ENCODE measurements at places on chromosomes 12 and 14. TPM values are rescaled to one million over a fixed set of nuclear protein-coding genes. Genes with fewer than 3 reads are reported as not detected.

The GARIN6 gene
- polyA plus RNA-seq, result not detected

The LTBR gene
- polyA plus RNA-seq, result 52.6 TPM

The ATL1 gene
- 7.9 TPM for polyA plus RNA-seq

The CLEC7A gene
- polyA plus RNA-seq, result 2.5 TPM

The SERPINA12 gene
- 0.30 TPM for polyA plus RNA-seq

The LRP6 gene
- 64.8 TPM for polyA plus RNA-seq

The RNASE13 gene
- 0.40 TPM for polyA plus RNA-seq

The BIN2 gene
- polyA plus RNA-seq, result 2.3 TPM

The TMEM121 gene
- polyA plus RNA-seq, result 6.0 TPM

The KRT74 gene
- polyA plus RNA-seq, result not detected

The FZD10 gene
- polyA plus RNA-seq, result 2.5 TPM

The SLC17A8 gene
- polyA plus RNA-seq, result 0.23 TPM

DNA sequence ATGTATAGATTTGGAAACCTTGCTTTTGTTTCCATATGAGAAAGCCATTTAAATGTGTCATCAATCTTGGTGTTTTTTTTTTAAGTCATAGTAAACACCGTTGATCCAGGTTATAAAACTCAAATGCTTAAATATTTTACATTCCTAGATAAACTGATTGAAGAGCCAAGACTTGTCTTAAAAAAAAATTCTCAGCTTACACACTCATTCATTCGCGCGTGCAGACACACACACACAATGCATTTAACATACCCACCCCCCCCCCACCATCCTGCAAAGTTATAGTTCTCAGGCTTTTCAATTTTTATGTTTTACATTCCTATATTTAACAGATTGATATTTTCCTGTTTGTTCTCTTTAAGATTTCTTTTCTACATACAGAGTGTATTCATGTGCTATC, 536.4 kb downstream of the PRKD1 start:
- no peak for DNase-seq

DNA sequence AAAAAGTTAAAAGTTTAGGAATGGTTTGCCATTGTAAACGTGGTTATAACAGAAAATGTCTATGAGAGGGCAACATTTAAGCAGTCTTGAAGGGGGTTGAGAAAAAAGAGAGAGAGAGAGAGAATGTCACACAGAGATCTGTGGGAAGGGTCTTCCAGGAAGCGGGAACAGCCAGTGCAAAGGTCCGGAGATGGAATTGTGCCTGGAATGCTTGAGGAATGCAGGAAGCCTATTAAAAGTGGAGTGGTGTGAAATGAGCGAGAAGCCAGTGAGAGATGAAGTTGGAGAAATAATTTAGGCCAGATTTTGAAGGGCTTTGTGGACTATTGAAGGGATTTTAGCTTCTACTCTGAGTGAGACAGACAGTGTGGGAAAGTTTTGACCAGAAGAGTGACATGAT, 406.8 kb upstream of the TBX3 start:
- DNase-seq, result no peak

- DNase-seq, result no peak
Observed at GRCh38 chr14:96905065-96905464, 107.9 kb downstream of the VRK1 start.

DNA sequence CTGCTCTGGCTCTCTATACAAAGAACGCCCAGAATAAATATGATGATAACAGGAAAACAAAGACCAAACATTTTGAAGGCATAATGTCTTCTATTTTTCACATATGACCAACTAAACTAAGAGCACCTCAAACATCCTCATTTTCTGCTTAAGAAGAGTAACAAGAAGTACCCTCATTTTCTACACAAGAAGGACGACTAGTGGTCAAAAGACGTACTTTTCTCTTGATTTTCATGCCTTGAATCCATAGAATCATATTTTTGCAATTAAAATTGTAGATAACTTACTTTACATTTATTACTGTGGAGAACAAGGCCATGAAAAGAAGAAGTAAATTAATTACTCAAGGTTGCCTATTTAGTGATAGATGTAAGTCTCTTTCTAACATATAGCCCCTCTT, 358.6 kb downstream of the DUSP6 start:
- peak; percentile 30 for DNase-seq

DNA sequence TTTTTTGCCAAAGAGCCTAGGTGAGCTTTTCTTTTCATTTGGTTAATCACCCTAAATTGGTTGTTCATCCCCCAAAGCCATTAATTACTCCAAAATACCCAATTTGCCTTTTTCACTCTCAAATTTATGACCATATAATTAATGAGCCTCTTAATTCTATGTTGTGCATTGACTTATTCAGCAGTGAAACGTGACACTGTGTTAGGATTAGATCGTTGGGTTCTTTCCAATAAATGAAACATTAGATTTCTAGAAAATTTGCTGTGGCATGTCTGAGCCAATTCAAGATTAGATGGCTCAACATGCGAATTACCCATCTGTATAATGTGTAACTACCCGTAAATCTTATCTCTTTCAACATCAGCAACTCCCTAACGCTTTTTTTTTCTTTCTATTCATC, 273.4 kb downstream of the BMP4 start:
- no peak for DNase-seq

DNA sequence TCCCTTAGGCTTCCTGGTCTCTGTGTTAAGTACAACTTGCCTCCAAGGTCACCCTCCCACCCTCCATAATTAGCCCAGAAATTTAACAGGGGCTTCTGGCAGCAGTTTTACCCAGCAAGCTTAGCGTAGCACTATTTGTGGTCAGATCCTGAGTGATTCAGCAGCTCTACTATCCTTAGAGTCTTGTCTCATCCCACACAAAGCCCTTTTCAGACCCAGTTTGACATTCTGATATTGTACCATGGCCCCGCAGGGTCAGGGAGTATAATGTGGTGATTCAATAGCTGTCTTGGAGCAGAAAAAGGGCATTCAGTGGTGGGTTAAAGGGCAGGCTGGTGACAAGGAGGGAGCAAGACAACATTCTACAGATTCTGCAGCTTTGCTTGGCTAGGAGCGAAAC, 153.8 kb upstream of the DDHD1 start:
- DNase-seq, result peak; percentile 35

GRCh38 chr14:70879448-70879847, 27.8 kb upstream of the PCNX1 start:
- DNase-seq, result no peak

DNA sequence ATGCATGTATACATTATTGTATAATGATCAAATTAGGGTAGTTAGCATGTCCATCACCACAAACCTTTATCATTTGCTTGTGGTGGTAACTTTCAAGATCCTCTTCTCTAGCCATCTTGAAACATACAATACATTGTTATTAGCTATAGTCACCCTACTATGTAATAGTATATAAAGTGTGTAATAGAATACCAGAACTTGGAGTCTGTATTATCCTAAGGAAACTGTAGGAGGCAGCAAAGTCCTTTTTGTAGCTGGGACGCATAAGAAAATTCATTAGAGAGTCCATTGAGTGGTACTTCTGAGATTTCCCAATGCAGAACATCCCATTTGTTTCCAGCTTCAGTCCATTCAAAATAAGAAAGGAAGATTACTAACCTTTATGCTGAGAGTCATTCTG, 325.9 kb upstream of the LRFN5 start:
- no peak for DNase-seq

DNA sequence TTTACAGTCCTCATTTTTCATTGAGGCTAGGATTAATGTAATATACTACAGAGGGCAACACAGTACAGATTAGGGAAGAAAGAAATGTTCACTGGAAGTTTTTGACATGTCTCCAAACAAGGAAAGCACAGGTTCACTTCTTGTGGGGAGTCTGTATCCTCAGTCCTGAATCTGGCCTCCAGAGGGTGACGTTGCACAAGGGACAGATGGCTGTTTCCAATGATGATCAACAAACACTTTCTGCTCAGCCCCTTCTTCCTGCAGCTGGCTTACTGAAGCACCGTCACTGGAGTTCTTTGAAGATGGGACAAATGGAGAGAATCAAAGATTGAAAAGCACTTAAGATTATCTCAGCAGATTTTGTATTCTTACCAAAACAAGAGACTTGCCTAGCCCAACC, 123.3 kb upstream of the OR4E1 start:
- no peak for DNase-seq

GRCh38 chr12:92416385-92416812, 270.8 kb upstream of the BTG1 start:
- DNase-seq, result no peak

GRCh38 chr12:97321621-97322020, 141.0 kb upstream of the RMST start:
- DNase-seq, result no peak

DNA sequence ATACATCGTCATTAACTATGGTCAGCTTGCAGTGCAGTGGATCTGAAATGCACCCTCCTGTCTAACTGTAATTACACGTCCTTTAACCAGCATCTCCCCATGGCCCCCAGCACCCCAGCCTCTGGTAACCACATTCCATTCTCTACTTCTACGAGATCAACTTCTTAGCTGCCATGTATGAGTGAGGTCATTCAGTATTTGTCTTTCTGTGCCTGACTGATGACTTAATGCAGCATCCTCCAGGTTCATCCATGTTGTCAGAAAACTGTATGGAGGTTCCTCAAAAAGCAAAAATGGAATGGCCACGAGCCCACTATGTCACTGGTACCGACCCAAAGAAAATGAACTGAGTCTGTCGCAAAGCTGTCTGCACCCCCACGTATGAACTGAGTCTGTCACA, 107.3 kb downstream of the RIMBP2 start:
- DNase-seq, result no peak

DNA sequence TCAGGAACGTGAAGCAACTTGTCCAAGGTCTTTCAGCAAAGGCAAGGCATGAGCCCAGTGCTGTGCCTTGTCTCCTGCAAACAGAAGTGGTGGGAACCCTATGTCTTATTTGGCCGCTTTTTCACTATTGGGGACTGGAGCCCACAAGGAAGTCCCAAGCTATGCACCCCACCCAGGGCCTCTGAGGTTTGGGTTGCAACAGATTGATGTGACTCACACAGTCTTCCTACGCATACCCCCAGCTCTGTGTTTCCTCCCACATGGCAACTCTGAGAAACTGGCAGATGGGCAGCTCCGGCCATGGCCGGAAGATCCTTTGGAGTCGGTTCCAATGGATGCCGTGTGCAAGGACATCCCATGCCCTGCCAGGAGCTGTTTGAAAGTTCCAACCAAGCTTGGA, 28.3 kb upstream of the CMKLR1 start:
- no peak for DNase-seq

DNA sequence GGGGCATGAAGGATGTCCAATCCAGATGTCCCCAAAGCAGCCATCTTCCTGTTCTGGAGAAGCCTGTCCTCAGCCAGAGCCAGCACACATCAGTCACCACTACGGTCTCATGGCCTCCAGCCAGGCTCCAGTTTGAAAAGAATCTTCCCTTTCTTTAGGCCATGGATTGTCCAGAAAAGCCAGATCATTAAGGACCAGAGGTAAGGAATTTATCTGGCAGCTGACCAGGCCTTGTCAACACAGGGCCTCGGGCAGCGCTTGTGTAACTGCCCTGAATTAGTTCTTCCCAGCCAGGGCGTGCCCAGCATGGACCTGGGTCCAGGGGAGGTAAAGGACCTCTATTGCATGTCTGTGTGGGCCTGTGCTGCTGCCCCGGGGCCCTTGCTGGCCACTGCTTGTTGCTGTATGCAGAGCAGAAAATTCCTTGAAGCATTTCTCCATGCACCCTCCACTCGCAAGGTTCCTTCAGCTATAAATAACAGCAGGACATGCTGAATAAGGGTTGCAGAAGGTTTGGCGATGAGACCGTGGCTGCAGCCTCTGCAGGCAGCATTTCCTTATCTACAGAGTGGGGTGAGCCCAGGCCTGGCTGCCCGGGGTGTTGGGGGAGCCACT, 21.7 kb upstream of the VPS37B start:
- DNase-seq, result no peak

DNA sequence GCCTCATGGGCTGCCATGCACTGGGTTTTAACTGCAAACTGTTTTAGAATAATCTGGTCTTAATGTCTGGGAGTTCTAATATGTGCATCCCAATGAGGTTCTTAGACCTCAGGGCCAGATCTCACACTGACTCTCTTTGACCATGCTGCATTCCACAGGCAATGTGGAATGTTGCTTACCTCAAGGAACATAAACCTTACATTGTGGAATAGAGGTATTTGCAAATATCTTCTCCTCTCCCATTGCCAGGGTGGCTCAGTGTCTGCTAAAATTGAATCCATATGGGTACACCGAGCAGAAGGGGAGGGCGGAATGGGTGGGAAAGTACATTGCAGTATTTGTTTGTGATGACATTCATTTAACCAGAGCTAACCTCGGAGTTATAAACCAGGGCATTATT, 78.6 kb downstream of the CHST11 start:
- DNase-seq, result no peak

GRCh38 chr12:93645702-93646101, 31.5 kb upstream of the CRADD start:
- DNase-seq, result no peak

- DNase-seq, result no peak
Observed at GRCh38 chr14:104787736-104788135, 7.8 kb downstream of the AKT1 start.

DNA sequence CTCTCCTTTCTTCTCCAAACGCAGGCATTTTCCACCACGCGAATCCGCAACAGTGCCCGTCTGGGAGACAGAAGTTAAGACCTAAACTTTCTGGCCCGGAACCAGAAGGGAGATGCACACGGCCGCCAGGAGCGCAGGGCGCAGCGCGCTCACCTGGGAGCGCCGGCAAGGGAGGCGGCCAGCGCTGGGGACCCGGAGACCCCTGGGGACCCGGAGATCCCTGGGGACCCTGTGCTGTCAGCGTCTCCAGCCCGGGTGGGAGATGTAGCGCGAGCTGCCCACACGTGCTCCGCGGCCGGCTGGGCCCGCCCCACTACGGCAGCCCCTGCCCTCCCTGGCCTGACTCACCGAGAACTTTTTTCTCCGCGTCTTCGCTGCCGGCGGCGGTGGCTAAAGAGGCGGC, 620 bp downstream of the YBX3 start:
- DNase-seq, result no peak

GRCh38 chr12:79058342-79058741, 193.8 kb downstream of the SYT1 start:
- DNase-seq, result no peak

DNA sequence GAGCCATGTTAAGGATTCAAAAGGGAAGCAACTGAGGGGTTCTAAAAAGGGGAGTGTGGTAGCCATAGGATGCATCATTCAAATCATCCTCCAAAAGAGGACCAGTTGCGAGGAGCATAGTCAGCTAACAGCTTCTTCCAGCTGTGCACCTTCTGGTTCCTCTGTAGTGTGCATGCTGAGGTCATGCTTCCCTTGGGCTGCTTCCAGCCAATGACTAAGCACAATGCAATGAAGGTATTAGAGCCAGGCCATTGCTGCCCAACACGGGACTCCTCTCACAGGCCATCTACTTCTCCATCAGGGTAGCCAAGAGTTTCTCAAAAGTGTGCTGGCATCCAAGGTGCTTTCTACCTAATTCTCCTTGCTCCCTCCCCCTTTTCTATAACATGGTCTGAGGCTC, 69.2 kb upstream of the ARID2 start:
- no peak for DNase-seq

DNA sequence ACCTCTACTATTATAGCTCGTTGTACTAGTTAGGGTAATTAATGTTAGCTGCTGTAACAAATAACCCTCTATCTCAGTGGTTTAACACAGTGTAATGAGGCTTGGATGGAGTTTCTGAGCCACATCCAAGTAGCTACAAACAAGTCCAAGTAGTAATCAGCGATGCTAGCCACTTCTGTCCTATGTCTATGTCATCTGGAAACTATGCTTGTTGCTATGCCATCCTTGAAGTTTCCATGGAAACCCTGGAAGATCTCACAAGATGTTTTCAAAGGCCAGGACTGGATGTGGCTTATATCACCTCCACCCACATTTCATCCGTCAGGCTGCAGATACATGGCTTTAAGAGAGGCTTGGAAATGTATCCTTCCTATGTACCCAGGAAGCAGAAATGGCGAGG, 422.1 kb downstream of the AACS start:
- no peak for DNase-seq

Measured in renal cortex interstitium (tissue), 15 donors.